Nucleus accumbens (tissue), 56 donors: ENCODE measurements at places on chromosomes 11 and 22.
A peak's percentile ranks its signal among the peaks of the same experiment; 100 is the strongest.

- no peak for DNase-seq
Measured at GRCh38 chr11:128503245-128503991, 83.9 kb downstream of the ETS1 start.

DNA sequence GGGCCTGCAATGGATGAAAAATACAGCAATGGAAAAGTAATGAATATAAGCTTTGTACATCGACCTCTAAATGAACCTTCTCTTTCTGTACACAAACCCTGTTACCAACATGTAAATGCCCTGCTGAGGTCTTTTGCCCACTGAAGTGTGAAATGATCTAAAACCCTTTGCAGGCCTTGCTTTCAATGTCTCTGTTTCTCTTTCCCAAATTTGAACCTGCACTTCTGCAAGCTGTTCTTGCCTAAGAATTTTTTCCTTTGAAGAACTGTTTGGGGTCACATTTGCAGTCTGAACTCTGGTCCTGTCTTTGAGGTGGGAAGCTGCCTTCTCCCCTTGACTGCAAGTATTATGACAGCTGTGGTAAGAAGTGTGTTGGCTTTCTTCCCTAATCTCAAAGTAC, 1237.1 kb downstream of the FAM181B start:
- no peak for DNase-seq

DNA sequence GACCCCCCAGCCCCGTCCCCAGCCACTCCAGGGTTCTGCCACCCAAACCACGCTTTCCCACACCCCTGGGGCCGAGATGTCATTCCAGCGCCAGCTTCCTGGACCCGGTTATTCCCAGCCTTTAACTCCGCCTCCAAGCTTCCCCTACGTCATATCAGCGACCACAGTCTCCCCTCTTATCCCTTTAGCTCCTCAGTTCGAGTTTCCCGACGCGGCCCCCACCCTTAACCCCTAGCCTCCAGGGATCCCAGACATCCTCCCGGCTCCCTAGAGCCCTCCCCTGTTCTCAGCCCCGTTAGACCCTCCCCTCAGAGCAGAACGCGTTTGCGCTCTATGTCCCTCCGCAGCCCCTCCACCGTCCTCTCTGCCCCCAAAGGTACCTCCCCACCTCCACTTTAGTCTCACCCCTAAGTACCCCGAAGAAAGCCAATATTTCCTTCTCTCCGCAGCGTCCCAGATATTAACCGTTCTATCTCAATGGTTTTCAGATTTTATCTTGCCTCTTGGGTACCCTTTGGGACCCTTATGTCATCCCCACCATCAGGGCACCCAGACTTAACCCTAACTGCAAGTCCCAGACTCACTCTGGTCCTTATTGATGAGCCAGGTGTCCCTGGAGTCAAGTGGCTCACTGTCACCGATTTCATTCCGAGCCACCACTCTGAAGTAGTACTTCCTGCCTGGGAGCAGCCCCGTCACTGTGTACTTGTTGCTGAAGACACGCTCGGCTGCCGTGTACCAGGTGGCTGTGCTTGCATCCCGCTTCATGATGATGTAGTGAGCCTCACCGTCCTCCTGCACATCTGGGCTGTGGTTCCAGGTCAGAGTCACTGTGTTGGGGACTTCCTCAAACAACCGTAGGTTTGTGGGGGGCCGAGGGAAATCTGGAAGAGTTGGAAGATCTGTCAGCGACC, 8.0 kb downstream of the TMEM86A start:
- no peak for DNase-seq

- no peak for DNase-seq
Measured at GRCh38 chr22:40612291-40612751, 24.2 kb downstream of the MRTFA start.

DNA sequence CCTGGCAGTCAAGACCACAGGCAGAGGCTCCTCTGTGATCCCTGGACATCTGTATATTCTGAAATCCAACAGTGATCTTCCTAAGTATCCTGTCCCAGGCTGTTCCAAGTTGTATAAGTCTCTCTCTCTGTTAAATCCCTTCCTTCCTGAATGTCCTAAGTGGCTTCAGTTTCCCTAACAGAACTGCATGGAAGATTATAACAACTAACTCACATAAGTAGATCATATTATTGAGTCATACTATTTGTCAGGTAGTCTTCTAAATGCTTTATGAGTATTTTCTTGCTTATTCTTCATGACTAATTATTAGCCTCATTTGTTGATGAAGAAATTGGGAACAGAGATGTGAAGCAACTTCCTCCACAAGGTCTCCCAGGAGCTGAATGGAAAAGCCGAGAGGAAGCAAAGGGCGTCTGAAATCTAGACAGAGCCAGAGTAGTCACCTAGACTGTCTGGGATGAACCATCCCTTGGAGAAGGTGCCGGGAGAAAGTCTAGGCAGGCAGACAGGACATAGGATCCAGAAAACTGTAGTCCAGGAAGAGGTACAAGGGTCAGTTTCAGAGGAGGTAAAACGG, 93.2 kb upstream of the FAT3 start:
- no peak for DNase-seq

- no peak for DNase-seq
Measured at GRCh38 chr22:39665229-39665628, 94.7 kb downstream of the CACNA1I start.

- DNase-seq = no peak
Measured at GRCh38 chr11:106077609-106078455, at the start of gene AASDHPPT. Gene AASDHPPT, plus strand, starts transcription at chr11:106077662. Its CDS starts 49 bp downstream, at chr11:106077711.

DNA sequence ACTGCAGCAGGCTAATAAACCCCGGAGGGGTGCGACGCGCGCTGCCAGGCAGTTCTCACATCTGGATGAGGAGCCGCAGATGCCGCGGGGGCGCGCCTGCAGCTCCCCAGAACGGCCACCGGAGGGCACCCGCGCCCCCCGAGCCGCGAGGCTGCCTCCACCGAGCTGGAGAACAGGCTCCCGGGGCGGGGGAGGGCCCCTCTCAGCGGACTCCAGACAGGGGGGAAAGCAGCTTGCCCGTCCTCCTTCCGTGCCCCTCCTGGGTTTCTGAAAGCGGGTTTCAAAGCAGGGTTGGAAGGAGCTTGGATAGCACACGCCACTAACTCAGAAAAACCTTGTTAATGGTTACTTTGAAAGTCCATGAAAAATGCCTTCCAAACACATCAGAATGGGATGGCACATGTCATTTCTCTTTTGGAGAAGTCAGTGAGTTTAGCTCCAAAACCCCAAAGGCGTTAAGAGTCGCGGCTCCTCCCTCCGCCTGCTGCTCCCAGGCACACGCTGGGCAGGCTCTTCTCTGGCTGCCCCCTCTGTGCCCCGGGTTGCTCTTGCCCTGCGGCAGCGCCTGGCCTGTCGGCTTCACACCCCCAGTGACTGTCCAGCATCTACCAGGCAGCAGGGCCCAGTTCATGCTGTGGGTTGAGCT, 317.8 kb downstream of the NTM start:
- DNase-seq = peak; percentile 49

DNA sequence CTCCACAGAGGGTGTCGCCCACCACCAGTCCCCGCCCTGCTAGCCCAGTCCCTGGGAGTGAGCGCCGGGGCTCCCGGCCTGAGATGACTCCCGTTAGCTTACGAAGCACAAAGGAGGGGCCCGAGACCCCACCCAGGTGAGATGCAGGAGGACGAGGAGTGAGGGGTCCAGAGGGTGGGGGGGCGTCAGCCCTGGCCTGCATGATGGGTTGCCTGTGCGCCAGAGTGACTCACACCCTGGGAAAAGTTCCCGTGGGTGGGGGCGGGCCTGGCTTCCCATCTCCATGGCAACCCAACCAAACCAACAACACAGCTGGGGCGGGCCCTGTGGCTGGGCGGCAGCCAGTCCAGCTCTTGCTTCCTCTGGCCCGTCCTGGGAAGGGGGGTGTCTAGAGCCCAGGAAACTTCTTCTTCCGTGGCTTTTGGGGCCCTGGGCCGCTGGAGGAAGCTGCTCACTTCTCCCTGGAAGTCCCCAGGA, 4.5 kb downstream of the GAS2L1 start:
- DNase-seq = peak; percentile 56

DNA sequence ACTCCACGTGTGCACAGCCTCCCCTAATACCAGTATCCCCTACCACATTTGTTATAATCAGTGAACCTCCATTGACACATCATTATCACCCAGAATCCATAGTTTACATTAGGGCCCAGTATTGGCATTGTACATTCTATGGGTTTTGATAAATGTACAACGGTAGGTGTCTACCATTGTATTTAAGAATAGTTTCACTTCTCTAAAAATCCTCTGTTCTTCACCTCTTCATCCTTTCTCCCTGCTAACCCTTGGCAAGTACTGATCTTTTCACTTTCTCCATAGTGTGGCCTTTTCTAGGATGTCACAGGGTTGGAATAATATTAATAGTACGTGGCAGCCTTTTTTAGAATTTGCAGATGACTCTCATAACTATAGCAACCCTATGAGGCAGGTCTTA, 353.8 kb downstream of the DDX10 start:
- DNase-seq = no peak

DNA sequence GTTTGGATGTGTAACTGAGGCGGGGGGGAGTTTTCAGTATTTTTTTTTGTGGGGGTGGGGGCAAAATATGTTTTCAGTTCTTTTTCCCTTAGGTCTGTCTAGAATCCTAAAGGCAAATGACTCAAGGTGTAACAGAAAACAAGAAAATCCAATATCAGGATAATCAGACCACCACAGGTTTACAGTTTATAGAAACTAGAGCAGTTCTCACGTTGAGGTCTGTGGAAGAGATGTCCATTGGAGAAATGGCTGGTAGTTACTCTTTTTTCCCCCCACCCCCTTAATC, 2.3 kb downstream of the MALAT1 start:
- no peak for DNase-seq
